ENCODE measurements at places on chromosomes 1 and 21.

GRCh38 chr1:25537153-25537831 is 6.1 kb upstream of the LDLRAP1 start:
- no peak for DNase-seq

GRCh38 chr1:178109348-178110143 is 15.6 kb downstream of the RASAL2 start:
- no peak for DNase-seq

GRCh38 chr1:52554756-52555155 is 1.9 kb upstream of the TUT4 start:
- DNase-seq, result no peak

- DNase-seq, result no peak
Observed at GRCh38 chr1:44131411-44131810, 10.0 kb downstream of the KLF18 start.

- no peak for DNase-seq
Observed at GRCh38 chr21:41507521-41508414, at the start of gene TMPRSS2. Gene TMPRSS2, minus strand, starts transcription at chr21:41508158. Its CDS starts 10,025 bp downstream, at chr21:41498133.

DNA sequence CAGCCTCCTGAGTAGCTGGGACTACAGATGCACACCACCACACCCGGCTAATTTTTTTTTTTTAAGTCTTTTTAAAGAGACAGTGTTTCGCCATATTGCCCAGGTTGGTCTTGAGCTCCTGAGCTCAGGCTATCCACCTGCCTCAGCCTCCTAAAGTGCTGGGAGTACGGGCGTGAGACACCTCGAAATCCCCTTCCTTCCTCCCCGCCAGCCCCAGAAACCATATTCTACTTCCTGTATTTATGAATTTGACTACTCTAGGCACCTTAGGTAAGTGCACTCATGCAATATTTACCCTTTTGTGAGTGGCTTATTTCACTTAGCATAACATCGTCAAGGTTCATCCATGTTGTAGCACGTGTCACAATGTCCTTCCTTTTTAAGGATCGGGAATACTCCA is 6.9 kb upstream of the LRP8 start:
- no peak for DNase-seq

DNA sequence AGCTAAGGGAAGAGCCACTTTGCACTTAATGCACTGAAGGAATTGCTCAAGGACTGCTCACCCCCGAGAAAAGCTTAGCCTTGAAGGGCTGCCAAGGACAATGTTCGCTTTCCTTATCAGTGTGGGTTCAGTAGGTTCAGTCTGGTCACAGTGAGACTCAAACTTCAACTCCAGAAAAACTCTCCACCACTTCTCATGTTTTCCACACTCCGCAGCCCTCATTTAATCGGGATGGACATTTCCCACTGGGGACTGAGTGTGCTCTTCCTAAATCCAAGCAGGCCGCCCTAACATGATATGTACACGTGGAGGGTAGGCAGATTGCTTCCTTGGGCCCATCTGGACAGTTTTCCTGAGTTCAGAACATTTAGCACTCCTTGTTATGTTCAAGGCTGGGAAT is 19.5 kb downstream of the SUSD4 start:
- DNase-seq, result no peak

- no peak for DNase-seq
Observed at GRCh38 chr1:71106658-71107322, 26.0 kb upstream of the ZRANB2 start.

DNA sequence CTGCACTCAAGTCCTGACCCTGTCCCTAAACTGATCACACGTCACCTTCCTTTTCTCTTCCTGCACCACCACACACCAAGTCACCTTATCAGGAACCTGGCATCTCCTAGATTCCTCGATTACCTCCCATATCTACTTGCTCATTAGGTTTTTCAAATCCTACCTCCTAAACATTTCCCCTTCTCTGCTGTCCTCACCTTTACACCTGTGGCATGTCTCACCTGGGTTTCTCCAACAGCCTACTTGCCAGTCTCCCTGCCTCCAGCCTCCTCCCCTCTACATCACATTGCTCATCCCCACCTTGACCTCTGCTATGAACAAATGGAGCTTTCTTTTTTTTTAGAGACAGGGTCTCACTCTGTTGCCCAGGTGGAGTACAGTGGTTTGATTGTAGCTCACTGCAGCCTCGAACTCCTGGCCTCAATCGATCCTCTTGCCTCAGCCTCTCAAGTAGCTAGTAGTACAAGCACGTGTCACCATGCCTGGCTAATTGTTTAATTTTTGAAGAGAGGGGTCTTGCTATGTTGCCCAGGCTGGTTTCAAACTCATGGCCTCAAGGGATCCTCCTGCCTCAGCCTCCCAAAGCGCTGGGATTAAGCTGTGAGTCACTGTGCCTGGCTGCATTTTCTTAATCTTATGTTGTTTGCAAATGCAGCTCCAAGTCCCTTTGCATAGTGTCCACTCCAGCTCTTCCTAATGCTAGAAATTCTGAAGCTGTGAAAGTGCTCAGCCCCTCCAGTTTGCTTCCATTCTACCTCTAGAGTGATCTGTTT is 6.3 kb downstream of the IGSF9 start:
- DNase-seq, result no peak

DNA sequence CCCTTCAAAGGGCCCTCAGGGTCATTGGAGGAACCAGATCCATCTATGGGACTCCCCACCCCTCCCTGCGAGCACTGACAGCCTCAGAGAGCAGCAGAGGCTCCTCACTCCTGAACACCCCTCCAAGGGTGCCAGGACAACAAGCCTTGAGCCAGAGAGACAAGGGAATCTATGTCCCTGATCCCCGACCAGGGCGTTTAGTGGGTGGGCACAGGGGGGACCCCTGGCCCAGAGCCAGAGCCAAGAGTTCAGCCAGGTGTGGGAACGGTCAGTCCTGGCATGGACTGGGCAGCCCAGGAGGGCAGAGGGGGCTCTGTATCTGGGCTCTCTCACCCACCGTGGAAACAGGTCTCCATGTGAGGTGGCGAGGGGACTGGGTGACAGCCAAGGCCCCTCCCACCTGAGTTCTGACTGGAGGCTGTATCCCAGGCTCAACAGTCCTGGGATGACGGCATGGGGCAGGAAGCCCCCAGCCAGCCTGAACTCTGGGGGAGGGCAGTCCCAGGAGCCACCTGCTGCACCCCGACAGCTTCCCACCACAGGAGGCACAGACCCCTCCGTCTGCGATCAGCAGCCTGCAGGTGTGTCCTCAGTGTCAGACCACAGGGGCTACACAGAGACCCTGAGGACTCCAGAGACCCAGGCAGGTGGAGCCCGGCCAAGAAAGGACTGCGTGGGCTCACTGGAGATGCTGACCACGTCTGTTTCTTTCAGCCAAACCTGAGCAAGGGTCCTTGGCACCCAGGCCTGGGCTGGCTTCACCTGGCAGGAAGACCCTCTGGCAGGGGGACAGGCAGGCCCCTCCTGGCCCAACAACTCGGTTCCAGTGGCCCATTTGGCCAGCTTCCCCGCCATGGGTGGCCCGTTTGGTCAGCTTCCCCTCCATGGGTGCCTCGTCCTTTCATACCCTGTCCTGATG is 11.2 kb upstream of the SRARP start:
- DNase-seq, result no peak

DNA sequence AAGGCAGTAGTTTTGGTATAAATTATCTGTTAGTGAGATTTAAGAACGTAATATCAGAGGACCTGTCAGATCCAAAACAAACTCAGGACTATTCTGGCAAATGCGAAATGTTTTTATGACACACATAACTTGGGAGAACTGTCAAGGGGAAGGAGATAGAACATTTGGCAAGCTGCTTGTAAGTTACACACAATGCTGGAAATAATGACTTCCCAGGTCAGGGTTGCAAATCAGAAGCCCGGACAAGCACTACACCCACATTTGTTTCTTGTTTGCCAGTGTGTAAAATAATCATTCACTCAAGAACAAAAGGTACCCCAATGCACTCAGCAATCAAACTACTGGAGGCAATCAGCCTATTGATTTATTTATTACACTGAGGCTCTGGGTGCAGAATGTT is 354.7 kb downstream of the KCNH1 start:
- no peak for DNase-seq

DNA sequence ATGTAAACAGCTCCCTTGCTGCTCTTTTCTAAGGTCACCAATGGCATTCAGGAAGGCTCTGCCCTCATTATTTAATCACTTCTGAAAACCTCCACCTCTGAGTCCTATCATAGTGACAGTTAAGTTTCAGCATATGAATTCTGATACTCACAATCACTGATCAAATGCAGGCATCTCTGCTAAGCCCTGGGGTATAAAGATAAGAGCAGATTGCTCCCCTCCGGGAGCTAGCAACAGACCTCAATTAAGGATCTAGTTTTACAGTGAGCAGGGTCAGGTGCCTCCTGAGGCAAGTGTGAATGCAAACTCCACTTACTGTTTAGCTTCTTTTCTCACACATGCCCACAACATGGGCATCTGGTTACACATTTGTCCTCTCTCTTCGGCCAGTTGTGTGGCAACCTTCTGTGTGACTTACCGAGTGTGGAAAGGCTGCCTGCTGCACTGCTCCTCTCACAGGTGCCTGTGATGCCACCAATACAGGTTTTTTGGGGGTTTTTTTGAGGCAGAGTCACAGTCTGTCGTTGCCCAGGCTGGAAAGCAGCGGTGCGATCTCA is 15.0 kb downstream of the IL10RB start:
- DNase-seq, result no peak

DNA sequence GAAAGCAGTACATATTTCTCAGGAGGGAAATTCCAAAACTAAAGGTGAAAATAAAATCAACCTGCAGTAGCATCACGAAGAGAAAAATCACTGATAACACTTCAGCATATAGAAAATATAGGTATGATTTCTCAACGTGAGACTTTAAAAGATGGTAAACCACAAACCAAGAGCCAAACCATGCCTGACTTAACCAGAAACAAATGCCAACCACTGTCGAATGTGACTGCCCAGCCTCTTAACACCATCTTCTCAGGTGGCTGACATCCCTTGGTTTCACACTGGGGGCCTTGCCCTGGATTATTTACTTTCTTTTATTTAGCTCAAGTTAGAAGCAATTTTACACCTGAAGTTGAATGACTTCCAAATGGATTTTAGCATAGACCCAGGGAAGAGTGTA is 10.1 kb downstream of the HMGCS2 start:
- no peak for DNase-seq

DNA sequence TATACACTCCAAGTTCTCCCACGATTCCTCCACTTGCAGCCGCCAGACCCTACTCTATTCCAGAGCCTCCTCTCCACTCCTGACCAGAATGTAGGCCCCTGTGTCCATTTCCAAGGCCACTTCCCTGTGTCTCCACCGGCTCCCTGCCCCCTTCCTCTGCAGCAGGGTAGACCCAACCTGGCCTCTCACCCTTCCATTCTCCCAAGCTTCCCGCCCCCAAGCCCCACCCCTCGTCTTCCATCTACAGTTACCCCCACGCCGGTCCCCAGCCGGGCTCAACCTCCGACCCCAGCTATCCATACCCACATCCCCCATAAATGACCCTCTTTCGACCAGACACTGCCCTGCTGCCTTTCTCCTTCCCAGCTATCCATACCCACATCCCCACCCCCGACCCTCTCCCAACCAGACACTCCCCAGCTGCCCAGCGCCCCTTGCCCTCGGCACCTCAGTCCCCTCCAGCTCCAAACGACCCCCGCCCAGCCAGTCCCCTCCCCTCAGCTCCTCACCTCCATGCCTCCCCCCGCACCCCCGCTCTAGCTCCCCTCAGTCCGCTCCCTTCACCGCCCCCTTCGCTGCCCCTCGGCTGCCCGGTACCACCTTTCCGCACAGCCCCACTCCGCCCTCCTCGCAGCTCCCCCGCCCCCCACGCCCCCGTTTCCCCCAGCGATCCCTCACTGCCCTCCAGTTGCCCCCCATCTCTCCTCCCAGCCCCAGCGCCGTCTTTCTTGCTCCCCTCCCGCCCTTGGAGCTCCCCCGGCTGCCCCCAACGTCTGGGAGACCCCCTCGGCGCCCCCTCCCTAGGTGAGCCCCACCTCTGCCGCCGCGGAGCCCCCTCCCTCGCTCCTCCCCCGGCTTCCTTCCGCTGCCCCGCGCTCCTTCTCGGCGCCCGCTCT is 670 bp downstream of the RAB3B start:
- no peak for DNase-seq

DNA sequence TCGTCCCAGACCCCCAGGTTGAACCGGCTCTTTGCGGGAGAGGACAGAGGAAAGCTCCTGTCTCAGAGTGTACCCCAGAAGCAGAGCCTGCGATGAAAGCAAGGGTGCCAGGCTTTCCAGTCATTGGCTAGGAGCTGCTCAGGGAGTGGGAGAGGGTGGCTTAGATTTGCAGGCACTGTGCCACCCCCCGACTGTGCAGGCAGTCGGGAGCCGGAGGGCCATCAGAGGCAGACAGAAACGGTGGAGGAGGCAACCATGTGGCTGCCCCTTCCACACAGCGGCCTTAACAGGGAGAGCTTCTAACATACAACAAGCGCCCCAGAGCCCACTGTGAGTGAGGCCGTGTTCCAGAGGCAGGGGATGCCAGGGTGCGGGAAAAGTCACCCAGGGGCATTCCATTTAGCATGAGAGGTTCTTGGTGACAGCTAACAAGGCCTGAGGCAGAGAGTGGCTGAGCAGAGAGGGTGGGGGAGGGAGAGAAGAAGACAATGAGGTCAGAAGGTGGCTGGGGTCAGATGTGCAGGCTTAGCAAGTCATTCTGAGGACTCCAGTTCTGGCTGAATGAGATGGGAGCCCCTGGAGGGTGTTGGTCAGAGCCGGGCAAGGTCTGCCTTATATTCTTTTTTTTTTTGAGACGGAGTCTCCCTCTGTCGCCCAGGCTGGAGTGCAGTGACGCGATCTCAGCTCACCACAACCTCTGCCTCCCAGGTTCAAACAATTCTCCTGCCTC is 9.5 kb upstream of the C1orf167 start:
- DNase-seq, result no peak

- DNase-seq, result no peak
Observed at GRCh38 chr1:60547821-60548220, 474.3 kb upstream of the C1orf87 start.

- no peak for DNase-seq
Observed at GRCh38 chr1:169108223-169108622, 1.7 kb downstream of the ATP1B1 start.

DNA sequence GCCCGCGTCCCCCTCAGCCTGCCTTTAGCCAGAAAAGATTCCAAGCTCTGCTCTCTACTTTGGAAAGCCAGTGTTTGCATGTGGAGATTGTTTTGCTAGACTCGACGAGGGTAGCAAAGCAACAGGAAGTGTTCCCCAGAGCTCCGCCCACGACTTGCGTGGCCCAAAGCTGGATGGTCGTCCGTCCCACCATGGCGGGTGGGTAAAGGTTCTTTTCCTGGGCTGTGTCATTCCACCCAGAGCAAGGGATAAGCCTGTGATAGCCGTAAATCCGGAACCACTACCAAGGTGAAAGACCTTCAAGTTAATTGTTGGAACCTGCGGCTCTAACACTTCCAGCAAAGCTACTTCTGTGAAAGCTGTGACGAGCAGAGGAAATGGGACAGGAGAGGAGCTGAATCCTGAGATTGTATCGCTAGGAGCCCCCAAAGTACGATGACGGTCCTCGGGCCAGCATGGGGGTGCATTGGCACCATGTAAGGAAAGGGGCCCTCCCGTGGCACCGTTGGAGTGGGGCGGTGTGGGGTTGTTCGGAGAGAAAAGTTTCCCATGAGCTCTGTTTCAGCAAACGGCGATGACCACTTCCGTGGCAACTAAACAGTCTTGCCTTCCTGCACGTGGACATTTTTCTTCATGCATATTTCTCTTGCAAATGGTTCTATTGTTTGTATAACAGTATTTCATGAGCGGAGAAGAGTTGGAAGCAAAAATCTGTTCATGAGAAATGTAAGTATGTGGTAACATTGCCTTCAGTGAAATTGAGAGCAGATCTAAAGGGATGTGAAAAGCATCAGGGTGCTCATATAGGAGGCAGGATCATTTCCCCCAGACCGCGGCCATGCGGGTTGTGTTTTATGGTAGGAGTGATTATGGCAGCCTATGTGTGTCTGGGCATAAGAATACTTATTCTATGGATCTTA is 8.4 kb downstream of the MX2 start:
- DNase-seq, result no peak

- DNase-seq, result no peak
Observed at GRCh38 chr1:211068976-211069375, 65.0 kb downstream of the KCNH1 start.
